ENCODE measurements at places on chromosomes 2 and 18.
A peak's percentile ranks its signal among the peaks of the same experiment; 100 is the strongest.

DNA sequence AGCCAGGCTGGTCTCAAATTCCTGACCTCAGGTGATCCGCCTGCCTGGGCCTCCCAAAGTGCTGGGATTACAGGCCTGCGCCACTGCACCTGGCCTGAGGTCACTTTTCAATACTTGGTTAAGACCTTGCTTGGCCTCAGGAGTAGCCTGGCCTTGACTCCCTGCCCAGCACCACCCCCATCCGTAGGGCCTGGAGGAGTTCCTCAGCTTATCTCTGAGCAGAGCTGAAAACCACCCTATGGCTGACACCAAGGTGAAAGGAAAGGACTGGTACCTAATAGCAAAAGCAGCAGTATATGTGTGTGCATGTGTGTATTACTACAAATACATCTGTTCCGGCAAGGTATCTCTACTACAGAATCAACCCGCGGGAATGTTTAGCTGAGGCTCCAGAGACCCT lies 56.0 kb downstream of the STEAP3 start:
- no peak for DNase-seq

GRCh38 chr2:218282173-218282991 lies 9.9 kb downstream of the TMBIM1 start:
- no peak for DNase-seq

GRCh38 chr2:32061973-32062861 lies 1.1 kb upstream of the SPAST start:
- DNase-seq = peak; percentile 25

DNA sequence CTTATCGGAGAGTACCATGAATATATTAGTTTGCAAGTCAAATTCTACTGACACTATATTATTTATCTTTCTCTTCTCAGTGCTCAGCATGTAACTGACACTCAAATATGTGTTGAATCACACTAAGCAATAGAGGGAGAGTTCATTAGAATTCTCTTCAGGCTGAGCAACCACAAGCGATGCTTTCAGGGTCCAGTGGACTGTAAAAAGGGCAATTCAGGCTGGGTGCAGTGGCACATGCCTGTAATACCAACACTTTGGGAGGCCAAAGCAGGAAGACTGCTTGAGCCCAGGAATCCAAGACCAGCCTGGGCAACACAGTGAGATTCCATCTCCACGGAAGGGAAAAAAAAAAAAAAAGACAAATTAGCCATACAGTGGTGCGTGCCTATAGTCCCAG lies 16.3 kb downstream of the PDE6D start:
- DNase-seq = no peak
